ENCODE measurements at places on chromosomes 11 and 22.

DNA sequence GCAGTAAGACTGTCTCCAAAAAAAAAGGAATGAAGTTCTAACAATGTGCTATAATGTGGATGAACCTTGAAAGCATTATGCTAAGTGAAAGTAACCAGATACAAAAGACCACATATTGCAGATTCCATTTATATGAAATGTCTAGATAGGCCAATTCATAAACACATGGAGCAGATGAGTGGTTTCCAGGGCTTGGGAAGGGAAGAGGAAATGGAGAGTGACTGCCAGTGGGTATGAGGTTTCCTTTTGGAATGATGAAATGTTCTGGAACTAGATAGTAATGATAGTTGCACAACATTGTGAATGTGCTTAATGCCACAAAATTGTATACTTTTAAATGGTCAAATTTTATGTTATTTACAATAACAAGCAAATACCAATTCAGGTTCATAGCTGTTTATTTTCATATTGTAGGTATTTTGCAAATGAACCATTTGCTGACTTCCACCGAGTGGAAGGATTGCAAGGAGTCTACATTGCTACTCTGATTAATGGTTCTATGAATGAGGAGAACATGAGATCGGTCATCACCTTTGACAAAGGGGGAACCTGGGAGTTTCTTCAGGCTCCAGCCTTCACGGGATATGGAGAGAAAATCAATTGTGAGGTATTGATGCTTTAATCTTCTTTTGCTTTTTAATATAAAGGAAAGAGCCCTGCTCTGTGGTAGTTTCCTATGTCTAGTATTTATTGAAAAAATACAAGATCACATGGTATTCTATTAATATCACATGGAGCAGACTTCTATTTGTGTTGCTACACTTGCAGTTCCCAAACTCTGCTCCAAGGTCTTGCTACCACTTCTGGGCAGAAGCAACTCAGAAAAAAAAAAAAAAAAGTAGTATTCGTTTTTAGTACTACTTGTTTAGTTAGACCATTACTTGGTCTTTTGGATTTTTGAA is 67.7 kb upstream of the SORL1-AS1 start:
- no peak for DNase-seq

- DNase-seq = no peak
These were observed 16.6 kb downstream of the BTBD10 start for GRCh38 chr11:13446444-13446843.

GRCh38 chr11:116792869-116793771 is 1.4 kb upstream of the APOA5 start:
- no peak for DNase-seq

DNA sequence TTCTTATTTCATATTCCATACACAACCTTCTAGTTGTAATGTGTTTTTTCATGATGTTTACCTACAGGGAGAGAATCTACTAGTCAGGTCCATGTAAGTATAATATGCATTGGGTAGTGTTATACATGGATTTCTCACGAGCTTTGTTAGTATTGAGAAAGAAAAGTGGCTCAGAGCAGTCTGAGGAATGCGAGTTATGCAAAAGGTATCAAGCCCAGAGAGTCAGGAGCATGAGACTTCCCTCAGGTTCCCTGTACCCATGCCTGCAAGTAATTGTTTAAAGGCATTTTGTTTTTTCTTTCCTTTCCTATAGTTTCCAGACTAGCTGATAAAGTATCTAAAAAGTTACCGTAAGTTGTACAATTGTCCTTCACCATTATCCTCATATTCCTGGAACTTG is 66.1 kb downstream of the STK33 start:
- no peak for DNase-seq

GRCh38 chr22:30985561-30986208 is 16.6 kb downstream of the TUG1 start:
- DNase-seq = no peak

- no peak for DNase-seq
These were observed 3.9 kb downstream of the RHBDD3 start for GRCh38 chr22:29263791-29264276.

DNA sequence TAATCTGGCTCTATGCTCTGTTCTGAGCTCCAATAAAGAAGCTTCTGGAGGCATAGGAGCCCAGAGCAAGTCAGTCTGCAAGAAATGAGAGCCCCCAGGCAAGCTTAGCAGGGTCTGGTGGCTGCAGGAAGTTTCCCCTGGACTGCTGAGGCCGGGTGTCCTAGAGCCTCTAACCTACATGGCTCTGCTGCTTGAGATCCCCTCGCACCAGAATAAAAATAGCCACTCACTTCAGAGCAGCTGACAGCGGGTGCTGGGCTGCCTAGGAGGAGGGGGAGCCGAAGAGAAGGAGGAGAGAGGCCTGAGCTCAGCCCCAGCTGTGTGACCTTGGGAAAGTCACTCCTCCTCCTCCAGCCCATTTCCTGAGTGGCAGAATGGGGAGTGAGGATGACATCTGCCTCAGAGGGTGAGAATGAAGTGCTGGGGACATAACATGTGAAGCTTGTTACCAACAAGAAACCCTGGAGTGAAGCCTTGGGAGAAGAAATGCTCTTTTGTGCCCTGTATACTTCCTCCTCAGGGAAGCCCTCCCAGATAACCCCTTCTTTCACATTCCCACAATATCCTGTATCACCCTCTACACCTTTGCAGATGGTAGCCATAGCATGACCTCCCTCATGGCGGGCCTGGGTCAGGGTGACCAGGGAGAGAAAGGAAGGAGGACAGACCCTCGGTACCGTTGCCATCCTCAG is 3.6 kb upstream of the INPP5J start:
- no peak for DNase-seq

DNA sequence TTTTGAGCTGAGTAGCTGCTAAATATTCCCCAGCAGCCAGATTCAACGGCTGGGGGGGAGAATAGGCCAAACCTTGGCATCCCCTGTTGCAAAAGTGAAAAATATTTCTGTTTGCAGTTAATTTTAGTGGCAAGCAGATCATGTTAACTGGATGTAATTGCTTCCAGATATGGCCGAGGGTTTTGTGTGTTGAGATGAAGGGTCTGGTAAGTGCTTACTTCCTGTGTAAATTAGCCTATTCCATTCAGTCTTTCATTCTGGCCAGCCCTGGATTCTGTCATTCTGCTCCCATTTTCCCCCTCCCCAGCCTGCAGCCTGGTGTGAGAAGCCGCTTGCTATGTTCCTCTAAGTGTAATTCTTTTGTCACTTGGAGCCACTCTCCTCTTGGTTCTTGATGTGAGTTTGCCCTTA is 17.4 kb downstream of the ZBTB16 start:
- no peak for DNase-seq

DNA sequence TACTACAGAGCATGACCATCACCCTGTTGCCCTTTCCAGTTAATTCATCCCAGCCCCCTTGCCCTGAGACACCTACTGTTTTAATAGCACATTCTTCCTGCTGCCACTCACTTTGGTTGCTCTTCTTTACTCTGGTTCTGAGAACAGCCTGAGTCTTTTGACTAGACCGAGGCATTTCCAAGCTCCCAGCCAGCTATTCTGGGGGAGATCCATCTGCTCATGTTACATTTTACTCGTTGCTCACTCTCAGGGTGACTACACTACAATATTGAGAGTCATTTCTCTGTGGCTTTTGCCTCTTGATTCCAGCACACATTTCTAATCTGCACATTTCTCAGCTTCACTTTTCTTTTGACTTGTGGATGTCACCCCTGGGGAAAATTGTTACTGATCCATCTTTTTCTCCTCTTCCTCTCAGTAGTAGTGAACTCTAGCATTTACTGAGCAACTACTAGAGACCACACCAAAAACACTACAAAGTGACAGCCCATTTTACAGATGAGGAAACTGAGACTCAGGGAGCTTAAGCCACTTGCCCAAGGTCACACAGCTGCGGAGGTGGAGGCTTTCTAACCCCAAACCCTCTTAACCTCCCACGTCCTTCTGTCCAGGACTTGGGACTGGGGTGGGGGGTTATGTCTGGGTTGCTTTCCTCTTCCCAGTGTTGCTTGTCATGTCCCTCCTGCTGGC is 117.8 kb downstream of the C11orf91 start:
- no peak for DNase-seq

GRCh38 chr11:65482306-65482850 is 16.5 kb upstream of the MALAT1 start:
- DNase-seq = no peak

GRCh38 chr11:1298695-1299492 is 10.5 kb downstream of the TOLLIP start:
- no peak for DNase-seq

- no peak for DNase-seq
These were observed 366.4 kb downstream of the CASP12 start for GRCh38 chr11:104531894-104532293.
